ENCODE measurements at places on chromosomes 5 and 9. TPM values are rescaled to one million over a fixed set of nuclear protein-coding genes. Genes with fewer than 3 reads are reported as not detected.

BARHL1 gene
- not detected for polyA plus RNA-seq

ARPC5L gene
- 129 TPM for polyA plus RNA-seq

CDC14B gene
- polyA plus RNA-seq, result 3.8 TPM

TEX48 gene
- polyA plus RNA-seq, result not detected

OR1Q1 gene
- not detected for polyA plus RNA-seq

GHR gene
- polyA plus RNA-seq, result 0.60 TPM

PDLIM4 gene
- polyA plus RNA-seq, result 190 TPM

LHFPL2 gene
- 6.6 TPM for polyA plus RNA-seq

CDC20B gene
- polyA plus RNA-seq, result not detected

FBP1 gene
- polyA plus RNA-seq, result not detected

PTCH1 gene
- polyA plus RNA-seq, result 0.74 TPM

- peak; percentile 20 for DNase-seq
Measured at GRCh38 chr5:145965804-145966203, 29.4 kb downstream of the SH3RF2 start.

DNA sequence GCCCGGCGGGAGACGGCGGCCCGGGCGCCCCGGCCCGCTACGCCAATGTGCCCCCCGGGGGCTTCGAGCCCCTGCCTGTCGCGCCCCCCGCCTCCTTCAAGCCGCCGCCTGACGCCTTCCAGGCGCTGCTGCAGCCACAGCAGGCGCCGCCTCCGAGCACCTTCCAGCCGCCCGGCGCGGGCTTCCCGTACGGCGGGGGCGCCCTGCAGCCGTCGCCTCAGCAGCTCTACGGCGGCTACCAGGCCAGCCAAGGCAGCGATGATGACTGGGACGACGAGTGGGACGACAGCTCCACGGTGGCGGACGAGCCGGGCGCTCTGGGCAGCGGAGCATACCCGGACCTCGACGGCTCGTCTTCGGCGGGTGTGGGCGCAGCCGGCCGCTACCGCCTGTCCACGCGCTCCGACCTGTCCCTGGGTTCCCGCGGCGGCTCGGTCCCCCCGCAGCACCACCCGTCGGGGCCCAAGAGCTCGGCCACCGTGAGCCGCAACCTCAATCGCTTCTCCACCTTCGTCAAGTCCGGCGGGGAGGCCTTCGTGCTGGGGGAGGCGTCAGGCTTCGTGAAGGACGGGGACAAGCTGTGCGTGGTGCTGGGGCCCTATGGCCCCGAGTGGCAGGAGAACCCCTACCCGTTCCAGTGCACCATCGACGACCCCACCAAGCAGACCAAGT, 723 bp downstream of the SNX18 start:
- no peak for DNase-seq

GRCh38 chr5:7801891-7802614, 48.9 kb downstream of the CFAP90 start:
- DNase-seq, result no peak

DNA sequence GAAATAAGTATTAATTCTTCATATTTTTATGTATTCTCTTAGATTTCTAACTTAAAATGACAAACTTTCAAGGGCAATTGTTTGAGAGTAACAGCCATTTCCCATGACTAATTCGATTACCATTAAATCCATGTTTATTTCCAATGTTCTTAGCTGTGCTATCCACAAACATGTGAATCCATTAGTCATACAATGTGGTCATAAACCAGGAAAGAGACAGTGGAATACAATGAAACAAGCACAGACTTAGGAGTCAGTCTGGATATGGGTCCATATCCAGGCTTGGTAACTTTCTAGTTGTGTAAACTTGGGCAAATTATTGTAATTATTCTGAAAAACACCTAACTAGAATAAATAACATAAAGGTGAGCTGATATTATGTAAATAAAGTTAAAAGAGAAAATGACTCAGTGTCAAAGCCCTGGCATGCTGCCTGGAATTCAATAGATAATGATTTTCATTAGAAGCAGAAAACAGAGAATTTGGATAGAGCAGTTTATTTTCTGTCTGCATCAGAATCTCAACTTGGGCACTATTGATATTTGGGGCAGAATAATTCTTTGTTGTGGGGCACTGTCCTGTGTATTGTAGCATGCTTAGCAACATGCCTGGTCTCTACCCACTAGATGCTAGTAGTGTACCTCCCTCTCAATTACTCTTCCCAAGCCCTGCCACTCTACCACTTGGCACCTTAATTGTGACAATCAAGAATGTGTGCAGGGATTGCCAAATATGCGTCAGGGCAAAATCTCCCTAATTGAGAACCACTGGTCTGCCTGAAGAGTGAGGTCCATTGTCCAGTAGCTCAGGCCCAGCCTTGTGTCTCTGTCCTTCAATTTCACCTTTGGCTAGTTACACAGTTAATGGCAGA, 44.7 kb upstream of the SLC27A6 start:
- peak; percentile 70 for DNase-seq

DNA sequence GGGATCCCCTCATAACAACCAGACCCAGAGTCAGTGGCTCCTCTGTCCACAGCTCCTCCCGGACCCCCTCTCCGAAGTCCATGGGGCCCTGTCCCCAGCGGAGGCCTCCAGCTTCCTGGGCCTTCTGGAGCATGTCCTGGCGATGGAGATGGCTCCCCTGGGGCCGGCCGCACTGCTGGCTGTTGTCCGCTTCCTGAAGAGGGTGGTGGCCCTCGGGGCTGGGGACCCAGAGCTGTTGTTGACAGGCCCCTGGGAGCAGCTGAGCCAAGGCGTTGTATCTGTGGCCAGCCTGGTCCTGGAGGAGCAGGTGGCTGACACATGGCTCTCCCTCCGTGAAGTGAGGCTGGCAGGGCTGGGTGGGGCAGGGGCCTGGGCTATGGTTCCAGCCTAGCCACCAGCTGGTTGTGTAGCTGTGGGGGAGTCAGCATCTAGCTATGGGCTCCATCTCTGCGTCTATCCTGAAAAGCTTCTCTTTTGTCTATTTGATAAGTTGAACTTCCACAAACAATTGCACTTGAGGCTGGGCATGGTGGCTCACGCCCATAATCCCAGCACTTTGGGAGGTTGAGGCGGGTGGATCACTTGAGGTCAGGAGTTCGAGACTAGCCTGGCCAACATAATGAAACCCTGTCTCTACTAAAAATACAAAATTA, 4.7 kb downstream of the ADGRD2 start:
- no peak for DNase-seq

GRCh38 chr5:149869411-149869821, 75.2 kb downstream of the PDE6A start:
- no peak for DNase-seq

DNA sequence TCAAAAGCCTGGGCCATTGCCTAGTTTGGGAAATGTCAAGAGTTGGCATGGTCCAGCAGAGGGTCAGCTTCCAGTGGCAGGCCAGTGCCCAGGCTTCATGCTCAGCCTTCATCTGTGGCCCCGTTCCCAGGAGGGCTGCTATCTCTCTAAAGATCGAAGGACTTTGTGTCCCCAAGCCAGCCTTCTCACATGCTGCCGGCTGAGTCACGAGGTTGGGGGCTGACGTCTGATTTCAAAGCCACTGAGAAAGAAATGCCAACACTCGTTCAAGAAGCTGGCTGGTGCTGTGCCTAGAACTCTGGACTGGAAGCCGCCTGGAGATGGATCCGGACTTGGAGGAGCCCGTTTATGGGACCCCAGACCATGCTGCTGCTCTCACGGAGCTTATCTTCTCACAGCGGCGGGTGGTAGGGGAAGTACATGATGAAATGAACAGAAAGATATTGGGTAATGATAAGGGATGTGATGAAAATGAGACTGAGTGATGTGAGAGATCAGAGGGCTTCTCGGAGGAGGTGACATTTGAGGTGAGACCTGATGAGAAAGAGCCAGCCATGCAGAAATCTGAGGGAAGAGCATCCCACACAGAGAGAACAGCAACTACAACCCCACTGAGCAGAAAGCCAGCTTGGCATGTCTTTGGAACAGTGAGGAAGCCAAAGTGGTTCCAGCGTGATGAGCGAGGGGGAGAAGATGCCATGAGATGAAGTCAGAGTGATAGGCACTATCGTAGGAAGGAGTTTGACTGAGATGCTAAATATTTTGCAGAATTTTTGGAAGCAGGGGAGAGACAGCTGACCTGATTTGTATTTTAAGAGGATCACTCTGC, 54.9 kb upstream of the BOD1 start:
- no peak for DNase-seq

GRCh38 chr5:56190497-56190896, 42.6 kb downstream of the ANKRD55 start:
- peak; percentile 67 for DNase-seq

DNA sequence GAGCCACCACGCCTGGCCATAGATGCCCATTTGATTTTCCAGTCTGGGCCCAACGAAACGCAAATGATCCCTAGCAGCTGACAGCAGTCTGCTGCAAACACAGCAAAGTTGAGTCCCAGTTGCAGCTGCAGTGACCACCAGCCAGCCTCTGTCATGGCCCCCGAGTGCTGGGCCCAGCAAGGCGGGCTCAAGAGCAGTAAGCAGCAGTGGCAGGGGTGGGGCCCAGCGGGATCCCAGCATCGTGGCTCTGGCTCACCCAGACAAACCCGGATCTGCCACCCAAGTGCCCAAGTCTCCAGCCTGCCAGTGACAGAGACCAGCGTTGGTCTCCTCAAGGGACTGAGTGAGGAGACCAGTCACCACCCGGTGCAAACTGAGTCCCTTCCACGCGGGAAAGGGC, 6.9 kb upstream of the LTC4S start:
- no peak for DNase-seq

- peak; percentile 41 for DNase-seq
Measured at GRCh38 chr9:11933926-11934325, 759.3 kb upstream of the TYRP1 start.

- no peak for DNase-seq
Measured at GRCh38 chr5:172853355-172853975, 19.4 kb downstream of the ERGIC1 start.

DNA sequence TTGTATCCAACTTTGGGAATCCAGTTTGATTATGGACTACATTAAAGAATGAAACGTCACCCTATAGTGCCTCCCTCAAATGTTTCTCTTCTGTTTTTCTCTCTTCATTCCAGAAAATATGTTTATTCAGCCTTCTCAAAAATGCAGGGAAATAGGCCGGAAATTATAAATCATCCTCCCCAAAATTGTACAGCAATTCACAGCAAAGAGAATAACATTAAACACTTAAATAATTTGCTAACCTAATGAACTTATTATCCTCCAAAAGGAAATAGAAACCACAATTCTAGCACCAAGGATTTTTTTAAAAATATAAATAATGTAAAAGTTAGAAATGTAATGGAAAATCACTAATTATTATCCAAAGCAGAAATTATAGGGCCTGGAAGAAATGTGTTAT, 115.9 kb upstream of the CCNG1 start:
- no peak for DNase-seq

DNA sequence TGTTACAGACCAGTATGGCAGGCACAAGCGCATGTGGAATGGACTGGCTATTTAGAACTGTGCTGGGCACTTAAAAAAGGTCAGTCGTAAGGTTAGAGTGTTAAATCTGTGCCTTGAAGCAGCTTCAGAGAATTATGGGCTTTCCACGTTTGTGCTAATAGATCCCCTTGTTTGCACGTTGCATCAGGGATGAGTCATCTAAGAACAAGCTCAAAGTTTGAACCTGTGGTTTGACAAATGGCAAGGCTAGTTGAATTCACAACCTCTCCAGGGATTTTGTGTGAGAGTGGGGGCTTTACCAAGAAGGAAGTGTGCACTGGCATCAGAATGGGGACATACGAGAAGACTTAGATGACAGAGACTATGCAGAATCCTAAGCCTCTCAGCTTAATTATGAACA, 249.6 kb downstream of the IRX1 start:
- no peak for DNase-seq

- no peak for DNase-seq
Measured at GRCh38 chr9:15433191-15433590, 10.5 kb downstream of the SNAPC3 start.

GRCh38 chr5:77224672-77225355, 14.3 kb downstream of the PDE8B start:
- DNase-seq, result no peak

DNA sequence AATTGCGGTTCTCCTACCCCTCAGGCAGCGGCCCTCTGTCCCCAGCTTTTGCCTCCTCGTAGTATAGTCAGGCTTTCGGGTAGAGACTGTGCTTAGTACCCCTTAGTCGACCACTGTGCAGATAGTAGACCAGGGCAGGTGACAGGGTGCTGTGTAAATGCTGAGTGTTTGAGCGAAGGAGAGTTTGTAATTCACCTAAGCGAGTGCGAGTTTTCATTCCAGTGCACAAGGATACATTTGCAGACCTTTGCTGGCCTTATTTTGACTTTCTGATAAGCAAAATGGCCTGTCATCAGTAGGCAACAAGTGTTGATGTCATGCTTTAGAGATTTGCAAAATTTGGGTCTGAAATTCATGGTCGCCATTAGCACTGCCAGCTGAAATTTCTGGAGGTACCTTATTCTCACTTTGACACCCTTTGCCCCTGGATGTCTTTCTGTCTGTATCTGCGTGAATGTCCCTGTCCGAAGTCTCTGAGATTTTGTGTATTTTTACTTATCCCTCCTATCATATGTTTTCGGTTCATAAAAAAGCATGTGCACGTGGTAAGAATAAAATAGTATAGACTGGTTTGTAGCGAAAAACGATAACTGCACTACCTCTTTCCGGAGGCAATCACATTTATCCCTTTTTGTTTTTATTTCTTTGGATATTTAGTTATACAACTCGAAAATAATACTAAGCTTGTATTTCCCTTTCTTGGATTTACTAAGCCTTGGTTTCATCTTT, 1.9 kb downstream of the LMNB1 start:
- DNase-seq, result no peak

DNA sequence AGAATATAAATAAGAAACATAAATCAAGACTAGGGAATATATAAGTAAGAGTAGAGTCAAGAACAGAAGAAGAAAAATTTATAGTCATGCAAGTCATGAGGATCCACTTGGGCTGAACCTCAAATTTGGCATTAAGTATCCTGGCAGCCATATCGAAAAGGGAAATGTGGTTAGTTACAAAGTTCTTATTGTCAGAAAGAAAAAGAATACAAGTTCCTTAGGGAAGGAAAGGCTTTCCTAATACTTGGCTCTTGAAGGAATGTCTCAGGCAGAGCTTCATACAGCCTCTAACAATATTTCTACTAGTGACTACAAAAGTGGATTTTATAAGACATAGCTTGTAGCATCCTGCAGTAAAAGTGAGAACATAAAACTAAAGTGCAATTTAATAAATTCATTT, 45.4 kb downstream of the TMEM252 start:
- no peak for DNase-seq

DNA sequence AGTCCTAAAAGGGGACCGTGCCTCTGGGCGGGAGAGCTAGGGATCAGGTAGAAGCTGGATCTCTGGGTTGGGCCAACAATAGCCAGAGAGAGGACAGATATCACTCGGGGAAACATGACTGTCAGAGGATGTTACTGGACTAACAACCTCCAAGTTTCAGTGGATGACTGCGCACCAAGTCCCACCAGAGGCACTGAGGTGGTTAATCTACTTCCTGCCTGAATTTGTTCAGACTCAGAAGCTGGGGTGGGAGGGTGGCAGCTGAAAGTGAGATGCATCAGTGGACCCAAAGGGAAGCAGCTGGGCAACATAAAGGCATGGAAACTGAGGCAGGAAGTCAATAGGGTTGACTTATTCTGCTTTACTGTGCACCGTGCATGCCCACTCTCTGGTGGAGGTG, 130.1 kb upstream of the SLC44A1 start:
- DNase-seq, result no peak
